ENCODE measurements at places on chromosomes 12 and 14. TPM values are rescaled to one million over a fixed set of nuclear protein-coding genes. Genes with fewer than 3 reads are reported as not detected.

Gene GPR84
- 0.41 TPM for total RNA-seq

Gene TEX22
- total RNA-seq: 1.1 TPM

Gene IRAK3
- total RNA-seq: 4.9 TPM

GRCh38 chr14:31229638-31230572 is 22.3 kb upstream of the HECTD1 start:
- no peak for DNase-seq

All from endothelial cell (in vitro differentiated cells).